Neural crest cell (in vitro differentiated cells): ENCODE measurements at places on chromosomes 2 and 18. TPM values are rescaled to one million over a fixed set of nuclear protein-coding genes. Genes with fewer than 3 reads are reported as not detected.

The REG1A gene
- not detected in 2 replicates for total RNA-seq

The SLC8A1 gene
- 4.2 and 4.7 TPM in 2 replicates for total RNA-seq

The GPATCH11 gene
- 11.2 and 11.4 TPM in 2 replicates for total RNA-seq

The ESPNL gene
- 0.16 and 0.40 TPM in 2 replicates for total RNA-seq

The SIGLEC15 gene
- total RNA-seq = not detected in 2 replicates

The SERPINB7 gene
- not detected in 2 replicates for total RNA-seq

The ASAP2 gene
- total RNA-seq = 48.6 and 51.8 TPM in 2 replicates

The CNDP2 gene
- total RNA-seq = 194 and 204 TPM in 2 replicates

DNA sequence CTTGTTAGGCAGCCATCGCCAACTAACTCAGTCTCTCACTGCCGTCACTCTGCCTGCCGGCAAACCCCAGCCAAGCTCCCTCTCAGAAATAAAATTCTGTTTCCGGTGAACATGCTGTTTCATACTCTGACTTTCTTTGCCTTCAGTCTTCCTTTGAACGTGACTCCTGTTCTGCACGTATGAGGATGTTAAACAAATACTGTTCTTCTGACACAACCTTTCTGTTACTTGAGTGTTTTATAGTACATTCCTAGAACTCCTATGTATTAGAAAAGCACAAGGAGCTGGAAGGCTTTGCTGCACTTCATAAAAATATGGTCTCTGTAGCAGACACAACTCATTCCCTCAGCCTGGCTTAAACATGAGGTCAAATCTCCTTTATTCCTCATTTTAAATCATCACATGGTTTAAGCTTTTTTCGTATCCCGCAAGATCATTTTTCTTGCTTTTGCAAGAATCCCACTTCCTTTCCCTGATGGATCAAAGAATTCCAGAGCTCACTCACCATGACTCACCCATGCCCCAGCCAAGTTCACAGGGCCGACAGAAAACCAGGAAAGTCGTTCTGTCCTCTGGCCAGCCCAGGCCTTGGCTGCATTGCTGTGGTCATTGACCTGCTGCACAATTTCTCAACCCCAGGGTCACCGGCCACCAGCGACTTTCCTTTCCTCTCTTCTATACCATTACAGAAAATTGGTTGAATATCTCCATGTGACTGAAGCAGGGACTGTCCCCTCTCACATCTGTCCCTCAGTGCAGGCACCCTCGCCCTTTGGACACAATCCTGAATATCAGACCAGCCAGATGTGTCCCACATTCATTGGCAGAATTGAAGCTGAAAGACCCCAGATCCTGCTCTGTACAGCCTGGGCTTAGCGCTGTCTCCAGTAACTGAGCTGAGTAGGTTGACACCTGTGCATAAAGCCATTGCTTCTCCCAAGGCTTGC, 183.1 kb upstream of the ARL4C start:
- DNase-seq = no peak

GRCh38 chr2:30768036-30768686, 39.1 kb downstream of the CAPN13 start:
- DNase-seq = no peak

- DNase-seq = no peak
Measured at GRCh38 chr2:168182550-168183249, 64.7 kb downstream of the STK39 start.

- no peak for DNase-seq
Measured at GRCh38 chr2:144642856-144643255, 122.9 kb upstream of the ZEB2 start.

DNA sequence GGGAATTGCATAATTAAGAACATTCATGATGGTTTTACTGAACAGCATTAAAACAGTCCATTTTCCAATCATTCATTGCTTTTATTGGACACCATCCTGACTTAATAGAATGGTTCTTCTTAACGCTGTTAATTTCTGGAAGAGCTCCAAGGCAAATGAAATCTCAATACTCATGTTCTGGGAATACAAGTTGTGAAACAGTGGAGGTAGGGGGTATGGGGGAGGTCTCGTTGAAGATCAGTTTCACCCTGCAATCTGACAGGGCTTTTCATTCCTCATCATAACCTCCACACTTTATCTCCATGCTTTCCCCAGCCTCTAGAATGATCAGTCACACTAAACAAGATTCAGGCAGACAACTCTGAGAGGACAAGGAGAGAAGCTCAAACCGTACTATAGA, 113.6 kb downstream of the ETAA1 start:
- no peak for DNase-seq

GRCh38 chr2:136242687-136243277, 124.8 kb upstream of the CXCR4 start:
- no peak for DNase-seq

GRCh38 chr2:203185864-203186263, 53.0 kb upstream of the CYP20A1 start:
- DNase-seq = no peak
